Activated CD4-positive, CD25-positive, alpha-beta regulatory T cell (primary cell): ENCODE measurements at places on chromosomes 5 and 9.

DNA sequence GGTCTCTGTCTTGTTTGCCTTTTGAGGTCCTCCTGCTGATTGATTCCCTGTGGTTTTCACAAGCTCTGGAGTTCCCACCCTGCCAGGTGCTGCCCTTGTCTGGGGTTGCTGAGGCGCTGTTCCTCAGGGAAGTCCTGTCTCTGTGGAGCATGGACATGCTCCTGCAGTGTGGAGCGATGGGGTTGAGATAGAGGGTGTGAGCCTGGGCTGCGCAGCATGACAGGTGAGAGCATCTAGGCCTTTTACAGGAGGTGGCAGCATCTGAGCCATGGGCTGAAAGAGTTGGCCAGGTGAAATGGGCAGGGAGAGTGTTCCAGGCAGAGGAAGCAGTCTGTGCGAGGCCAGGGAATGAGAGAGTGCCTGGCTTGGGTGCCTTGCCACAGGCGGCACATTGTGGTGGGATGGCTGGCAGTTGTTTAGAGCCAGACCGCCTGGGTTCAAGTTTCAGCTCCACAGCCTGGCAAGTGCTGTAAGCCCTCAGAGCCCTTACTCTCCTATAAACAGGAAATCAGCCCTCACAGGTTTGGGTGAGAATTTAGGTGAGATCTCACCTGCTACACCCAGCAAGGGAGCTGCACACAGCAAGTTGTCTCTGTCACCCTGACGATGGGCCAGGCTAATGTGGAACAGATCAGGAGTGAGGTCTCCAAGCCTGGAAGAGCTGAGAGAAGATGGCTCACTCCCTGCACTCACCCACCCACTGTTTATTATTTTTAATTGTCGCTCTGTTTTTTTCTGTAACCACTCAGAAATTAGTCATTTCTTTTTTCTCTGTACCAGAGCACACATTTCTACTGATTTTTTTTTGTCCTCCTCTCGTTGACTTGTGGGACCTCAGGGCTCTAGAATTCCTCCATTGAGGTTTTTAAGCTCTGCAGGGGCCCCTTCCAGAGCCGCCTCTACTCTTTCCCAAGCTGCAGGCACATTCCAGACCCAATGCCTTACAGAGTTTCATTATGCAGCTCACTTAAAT is 19.6 kb downstream of the TCOF1 start:
- no peak for DNase-seq

DNA sequence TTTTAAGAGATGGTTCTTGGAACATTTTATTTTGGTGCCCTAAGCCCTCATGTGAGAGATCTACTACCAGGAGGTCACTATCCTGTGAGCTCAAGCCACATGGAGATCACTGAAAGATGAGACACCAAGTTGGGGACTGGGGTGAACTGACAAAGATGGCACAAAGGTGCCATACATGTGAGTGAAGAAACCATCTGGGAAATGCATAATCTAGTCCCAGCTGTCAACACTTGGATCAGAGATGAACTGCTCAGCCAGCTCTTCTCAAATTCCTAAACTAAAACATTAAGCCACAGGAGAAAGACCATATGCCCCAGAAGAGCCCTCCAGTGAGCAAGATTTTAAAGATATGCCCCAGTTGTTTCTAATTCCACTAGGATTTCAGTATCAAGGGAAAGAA is 22.2 kb upstream of the MYOT start:
- DNase-seq = no peak

DNA sequence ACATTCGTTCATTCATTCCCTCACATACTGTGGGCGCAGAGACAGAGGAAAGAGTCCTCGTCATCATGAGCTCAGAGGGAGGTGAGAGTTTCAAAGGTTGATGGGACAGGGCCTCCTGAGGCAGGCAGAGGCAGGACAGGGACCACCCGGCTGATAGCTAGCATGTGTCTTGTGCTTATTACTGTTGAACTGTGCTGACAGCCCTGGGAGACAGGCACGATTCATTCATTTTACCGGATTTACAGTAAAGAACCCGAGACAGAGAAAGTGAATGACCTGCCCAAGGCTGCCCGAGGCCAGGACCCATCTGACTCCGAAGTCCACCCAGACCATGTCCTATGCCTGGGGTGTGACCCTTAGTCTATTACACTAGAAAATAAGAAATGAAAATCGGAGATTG is 4.9 kb upstream of the FAM163B start:
- DNase-seq = no peak

DNA sequence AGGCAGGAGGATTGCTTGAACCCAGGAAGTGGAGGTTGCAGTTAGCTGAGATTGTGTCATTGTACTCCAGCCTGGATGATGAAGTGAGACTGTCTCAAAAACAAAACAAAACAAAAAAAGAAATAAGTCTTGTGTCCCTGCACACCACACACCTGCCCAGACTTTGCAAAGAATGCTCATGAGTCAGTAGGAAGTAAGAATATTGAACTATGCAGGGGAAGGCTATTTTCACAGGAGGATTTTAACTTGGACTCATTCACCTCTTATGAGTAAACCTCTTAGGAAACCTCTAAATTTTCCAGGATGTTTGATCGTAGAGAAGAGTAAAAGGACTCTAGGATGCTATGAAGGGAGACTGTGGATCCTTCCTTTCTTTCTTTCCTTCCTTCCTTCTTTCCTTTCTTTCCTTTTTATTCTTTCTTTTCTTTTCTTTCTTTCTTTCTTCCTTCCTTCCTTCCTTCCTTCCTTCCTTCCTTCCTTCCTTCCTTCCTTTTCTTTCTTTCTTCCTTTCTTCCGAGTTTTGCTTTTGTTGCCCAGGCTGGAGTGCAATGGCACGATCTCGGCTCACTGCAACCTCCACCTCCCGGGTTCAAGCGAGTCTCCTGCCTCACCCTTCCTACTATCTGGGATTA is 96.7 kb upstream of the CLINT1 start:
- no peak for DNase-seq

- DNase-seq = no peak
These were observed 5.1 kb upstream of the SEPTIN8 start for GRCh38 chr5:132782101-132782500.
